Heart right ventricle (tissue), 16 donors: ENCODE measurements at places on chromosomes 3 and 15. TPM values are rescaled to one million over a fixed set of nuclear protein-coding genes. Genes with fewer than 3 reads are reported as not detected.

TERB2 gene
- not detected for total RNA-seq

DNA sequence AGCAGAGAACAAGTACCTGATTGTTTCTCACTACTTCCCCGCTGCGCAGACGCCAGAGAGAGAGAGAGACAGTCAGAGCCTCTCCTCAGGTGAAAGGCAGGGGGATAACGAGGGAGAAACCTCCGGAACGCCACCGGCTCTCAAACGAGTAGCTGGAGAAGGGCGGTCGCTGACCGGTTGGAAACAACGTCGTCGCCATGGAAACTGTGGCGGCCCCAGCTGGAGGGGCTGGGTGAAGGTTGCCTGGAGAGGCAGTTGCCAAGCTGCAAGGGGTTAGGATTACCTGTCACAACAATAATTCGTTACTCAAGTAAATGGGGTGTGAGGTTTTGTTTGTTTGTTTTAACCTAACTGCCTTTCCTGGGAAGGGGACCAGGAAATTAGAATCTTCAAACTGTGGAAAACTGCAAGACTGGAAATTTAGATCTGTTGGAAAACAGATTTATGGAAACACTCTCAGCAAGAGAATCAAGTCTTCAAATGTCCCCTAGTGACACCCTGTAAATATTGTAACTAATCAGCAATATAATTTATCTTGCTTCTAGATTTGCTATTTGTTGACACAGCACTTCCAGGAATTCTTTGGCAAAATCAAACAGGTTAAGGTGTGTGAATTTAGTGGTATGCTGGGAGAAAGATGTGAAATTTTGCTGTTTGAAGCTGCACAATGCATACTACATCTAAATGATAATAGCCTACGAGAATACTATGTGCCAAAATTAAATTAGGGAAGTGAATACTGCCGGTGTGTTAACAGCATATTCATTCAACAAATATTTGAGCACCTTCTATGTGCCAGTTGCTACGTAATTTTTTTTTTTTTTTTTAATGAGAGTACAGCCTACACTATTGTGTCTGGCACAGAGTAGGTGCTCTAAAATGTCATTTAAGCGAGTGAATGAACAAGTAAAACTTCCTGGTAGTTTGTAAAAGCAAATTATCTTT is at the start of gene DNAH12:
Gene DNAH12, minus strand, starts transcription at position 164 of the 945 bp plus-strand sequence. CDS start 1,474 bp downstream, outside the sequence.
- peaks cover 8% of the 10 kb centered on the region for H3K27me3 ChIP-seq
- H3K4me1 ChIP-seq: peaks cover 12% of the 10 kb centered on the region
- H3K4me3 ChIP-seq: peak within 1 kb of the TSS; percentile 43
- no peaks in the 10 kb centered on the region for H3K36me3 ChIP-seq
- no peak for DNase-seq
- H3K27ac ChIP-seq: no peak within 1 kb of the TSS

DNA sequence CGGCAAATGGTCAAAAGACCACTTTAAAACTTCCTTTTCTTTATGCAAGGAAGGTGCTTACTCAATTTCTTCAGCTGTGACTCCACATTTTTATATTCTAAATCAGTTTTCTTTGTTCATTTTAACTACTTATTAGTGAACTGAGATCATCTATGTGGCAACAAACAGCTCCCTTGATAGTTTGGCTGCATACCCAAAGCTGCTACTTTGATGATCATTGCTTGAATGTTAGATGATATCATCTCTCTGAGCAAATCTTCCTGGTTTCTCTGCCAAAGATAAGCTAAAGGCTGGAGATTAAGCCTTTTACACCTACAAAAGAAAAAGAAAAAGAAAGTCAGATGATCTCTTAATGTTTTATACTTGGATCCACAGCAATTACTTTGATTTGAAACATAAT is 95.5 kb downstream of the DPH6 start:
- no peaks in the 10 kb centered on the region for H3K36me3 ChIP-seq
- DNase-seq: no peak
- H3K27ac ChIP-seq: no peak overlapping the region
- no peak overlapping the region for H3K4me3 ChIP-seq
- H3K4me1 ChIP-seq: no peaks in the 10 kb centered on the region
- H3K27me3 ChIP-seq: no peaks in the 10 kb centered on the region

DNA sequence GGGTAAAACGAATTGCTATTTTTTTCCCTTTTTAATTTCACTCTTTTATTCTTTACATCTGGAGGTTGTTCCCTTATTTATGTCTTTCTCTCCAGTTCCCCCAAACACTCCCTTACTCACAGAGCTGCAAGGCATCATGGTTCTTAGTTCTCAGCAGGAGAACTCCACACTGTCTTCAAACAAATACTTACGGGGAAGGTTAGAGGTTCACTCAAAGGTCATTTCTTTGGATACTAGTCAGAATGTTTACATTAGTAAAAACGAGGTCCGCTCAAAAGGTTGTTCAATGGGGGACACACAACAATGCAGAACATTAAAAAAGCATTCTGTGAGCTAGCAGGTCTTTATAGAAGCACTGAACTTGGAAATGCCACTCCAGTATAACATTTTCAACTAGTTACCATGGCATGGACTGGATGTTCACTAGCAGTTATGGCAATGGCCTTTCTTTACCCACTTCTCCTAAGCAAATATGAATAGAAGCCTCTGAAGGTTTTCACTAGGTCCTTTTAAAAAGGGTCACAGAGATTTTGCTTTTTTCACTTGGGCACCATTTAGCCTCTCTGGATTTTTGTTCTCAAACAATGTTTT is 201.7 kb downstream of the MEIS2 start:
- peaks cover 11% of the 10 kb centered on the region for H3K4me1 ChIP-seq
- H3K27me3 ChIP-seq: no peaks in the 10 kb centered on the region
- no peak for DNase-seq
- no peak overlapping the region for H3K4me3 ChIP-seq
- peak overlapping the region; percentile 18 for H3K27ac ChIP-seq
- H3K36me3 ChIP-seq: no peaks in the 10 kb centered on the region

- no peak overlapping the region for H3K27ac ChIP-seq
- DNase-seq: no peak
- H3K4me3 ChIP-seq: no peak overlapping the region
- no peaks in the 10 kb centered on the region for H3K27me3 ChIP-seq
- H3K4me1 ChIP-seq: peaks cover 6% of the 10 kb centered on the region
Measured at GRCh38 chr15:59556380-59556779, 55.2 kb upstream of the GCNT3 start.
